ENCODE measurements at places on chromosomes 11 and 22. TPM values are rescaled to one million over a fixed set of nuclear protein-coding genes. Genes with fewer than 3 reads are reported as not detected.

- no peak for DNase-seq
Measured at GRCh38 chr11:63845303-63845702, 6.4 kb downstream of the MARK2 start.

GRCh38 chr11:96708219-96708878 lies 318.5 kb downstream of the JRKL start:
- DNase-seq: no peak

DNA sequence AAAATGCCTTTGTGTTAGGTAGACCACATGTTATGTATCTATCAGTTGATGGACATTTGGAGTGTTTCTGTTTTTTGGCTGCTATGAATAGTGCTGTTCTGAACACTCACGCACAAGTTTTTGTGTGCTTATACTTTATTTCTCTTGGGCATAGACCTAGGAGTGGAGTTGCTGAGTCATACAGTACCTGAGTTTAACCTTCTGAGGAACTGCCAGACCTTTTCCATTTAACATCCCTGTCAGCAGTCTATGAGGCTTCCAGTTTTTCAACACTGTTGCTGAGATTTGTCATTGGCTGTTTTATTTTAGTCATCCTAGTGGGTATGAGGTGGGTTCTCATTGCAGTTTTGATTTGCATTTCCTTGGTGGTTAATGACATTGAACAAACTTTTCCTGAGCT lies 4.4 kb downstream of the CTTN start:
- no peak for DNase-seq

The RFPL2 gene
- total RNA-seq: not detected
